ENCODE measurements at places on chromosomes 13 and 19.

- DNase-seq = no peak
Measured at GRCh38 chr19:1232652-1233072, 5.1 kb downstream of the CBARP start.

DNA sequence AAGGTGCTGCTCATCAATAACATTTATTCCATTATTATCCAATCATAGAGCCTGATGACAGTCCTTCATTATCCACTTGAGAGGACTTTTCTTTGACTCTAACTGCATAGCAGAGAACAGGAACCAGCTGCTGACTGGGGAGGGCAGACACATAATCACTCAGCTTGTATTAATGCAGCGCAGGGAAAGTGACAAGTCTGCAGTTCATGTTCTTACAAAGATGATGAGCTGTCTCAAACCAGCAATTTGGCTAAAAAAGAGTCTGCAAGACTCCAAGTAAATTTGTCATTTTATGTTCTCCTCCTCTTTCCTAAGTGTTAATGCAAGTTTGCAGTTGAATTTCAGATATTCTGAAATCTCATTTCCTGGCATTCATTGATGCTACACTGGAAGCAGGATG is 40.0 kb upstream of the CBY2 start:
- no peak for DNase-seq

- DNase-seq = no peak
Measured at GRCh38 chr13:25253702-25254101, 33.6 kb downstream of the MTMR6 start.

- peak; percentile 76 for DNase-seq
Measured at GRCh38 chr19:17488593-17489391, 18.5 kb downstream of the SLC27A1 start.

- no peak for DNase-seq
Measured at GRCh38 chr19:14181906-14182305, 24.1 kb downstream of the ADGRL1 start.

GRCh38 chr13:104984296-104984818 is 1551.1 kb downstream of the EFNB2 start:
- DNase-seq = peak; percentile 51

DNA sequence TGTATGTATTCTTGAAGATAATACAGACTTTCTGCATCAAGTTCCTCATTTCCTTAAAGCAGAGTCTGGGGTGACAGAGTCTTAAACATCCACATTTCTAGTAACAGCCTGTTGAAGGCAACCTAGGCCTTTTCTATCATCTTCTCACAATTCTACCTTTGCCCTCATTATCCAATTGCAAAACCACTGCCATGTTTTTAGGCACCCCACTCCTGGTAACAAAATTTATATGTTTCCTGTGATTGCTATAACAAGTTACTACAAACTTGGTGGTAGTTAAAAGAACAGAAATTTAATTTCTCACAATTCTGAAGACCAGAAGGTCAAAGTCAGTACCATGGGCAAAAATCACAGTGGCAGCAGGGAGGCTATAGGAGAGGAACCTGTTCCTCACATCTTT is 33.1 kb downstream of the TUBA3C start:
- DNase-seq = no peak

DNA sequence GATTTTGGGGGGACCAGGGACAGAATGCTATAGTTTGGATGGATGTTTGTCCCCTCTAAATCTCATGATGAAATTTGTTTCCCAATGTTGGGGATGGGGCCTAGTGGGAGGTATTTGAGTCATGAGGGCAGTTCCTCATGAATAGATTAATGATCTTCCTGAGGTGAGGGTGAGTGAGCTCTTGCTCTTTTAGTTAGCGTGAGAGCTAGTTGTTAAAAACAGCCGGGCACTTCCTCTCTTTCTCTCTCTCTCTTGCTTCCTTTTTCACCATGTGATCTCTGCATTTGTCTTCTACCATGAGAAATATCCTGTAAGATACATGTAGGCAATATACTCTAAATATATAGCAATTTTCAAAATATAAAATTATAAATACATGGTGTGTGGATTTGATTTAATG is 290.8 kb upstream of the PCDH9 start:
- DNase-seq = no peak

GRCh38 chr19:16377521-16377920 is 52.9 kb downstream of the KLF2 start:
- peak; percentile 30 for DNase-seq

- no peak for DNase-seq
Measured at GRCh38 chr19:15279326-15279904, 47.2 kb upstream of the EPHX3 start.

GRCh38 chr19:5022066-5022860 is 53.4 kb downstream of the KDM4B start:
- DNase-seq = no peak

DNA sequence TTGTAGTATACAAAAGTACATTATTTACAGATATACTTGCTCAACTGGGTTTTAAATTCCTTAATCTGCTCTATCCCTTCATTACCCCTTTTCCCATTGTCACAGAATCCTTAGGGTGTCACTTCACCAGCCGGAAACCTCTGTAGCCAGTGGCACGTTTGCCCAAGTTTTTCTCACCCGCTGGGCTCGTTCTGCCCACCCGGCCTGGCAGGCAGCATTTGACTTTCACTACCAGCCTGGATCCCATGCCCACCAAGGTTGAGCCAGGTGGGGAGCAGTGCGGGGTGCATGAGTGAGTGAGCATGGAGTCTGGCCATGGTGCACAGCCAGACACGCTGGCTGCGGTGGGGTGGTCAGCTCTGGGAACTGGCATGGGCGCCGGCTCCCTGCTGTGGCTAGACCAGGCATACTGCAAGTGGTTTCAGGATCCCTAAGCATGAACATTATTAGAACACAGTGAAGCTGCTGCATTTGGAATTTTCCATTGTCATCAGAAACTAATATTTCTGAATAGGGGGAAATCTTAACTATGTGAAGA is 98.3 kb downstream of the NALCN start:
- no peak for DNase-seq

GRCh38 chr19:48554385-48555091 is 2.6 kb downstream of the SULT2B1 start:
- no peak for DNase-seq

DNA sequence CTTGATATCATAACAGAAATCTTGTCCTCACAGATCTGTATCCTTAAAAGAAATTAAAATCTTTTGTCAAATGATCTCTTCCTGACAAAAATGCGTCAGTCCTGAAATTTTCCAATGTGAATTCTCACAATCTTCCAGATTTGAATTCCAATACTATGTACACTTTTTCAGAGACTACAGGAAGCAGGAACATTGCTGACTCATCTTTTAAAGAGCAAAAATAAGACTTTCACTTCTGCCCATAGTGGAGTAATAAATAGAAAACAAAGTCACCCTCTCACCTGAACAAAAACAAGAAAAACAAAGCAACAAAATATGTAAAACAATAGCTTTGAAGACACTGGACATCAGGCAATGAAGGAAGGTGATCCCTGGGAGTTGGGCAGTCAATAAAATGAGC is 167.0 kb upstream of the IPO5 start:
- no peak for DNase-seq

DNA sequence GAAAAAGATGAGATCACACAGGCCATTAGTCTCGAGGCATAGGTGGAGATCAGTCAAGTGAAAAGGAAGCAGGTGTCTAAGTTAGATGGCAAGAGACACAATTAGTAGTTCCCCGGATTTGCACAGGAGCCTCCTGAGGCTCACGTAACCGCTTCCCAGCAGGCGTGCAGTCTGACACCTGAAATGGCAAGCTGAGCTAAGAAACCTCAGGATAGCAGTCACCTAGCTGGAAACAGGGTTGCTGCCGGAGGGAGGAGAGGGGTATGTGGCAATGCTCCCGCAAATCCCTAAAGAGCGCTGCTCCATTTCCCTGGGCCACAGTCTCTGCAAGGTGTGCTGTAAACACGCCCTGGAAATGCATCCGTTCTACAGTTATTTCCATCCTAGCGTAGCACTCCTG is 1151.0 kb downstream of the DIAPH3 start:
- DNase-seq = no peak

DNA sequence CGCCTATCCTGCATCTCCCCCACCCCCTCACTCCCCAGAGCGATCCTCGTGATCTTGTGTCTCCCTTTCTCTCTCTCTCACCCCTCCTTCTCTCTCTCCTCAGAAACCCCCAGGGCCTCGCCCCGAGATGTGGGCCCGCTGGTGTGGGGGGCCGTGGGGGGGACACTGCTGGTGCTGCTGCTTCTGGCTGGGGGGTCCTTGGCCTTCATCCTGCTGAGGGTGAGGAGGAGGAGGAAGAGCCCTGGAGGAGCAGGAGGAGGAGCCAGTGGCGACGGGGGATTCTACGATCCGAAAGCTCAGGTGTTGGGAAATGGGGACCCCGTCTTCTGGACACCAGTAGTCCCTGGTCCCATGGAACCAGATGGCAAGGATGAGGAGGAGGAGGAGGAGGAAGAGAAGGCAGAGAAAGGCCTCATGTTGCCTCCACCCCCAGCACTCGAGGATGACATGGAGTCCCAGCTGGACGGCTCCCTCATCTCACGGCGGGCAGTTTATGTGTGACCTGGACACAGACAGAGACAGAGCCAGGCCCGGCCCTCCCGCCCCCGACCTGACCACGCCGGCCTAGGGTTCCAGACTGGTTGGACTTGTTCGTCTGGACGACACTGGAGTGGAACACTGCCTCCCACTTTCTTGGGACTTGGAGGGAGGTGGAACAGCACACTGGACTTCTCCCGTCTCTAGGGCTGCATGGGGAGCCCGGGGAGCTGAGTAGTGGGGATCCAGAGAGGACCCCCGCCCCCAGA is 12.8 kb upstream of the TOMM40 start:
- no peak for DNase-seq

DNA sequence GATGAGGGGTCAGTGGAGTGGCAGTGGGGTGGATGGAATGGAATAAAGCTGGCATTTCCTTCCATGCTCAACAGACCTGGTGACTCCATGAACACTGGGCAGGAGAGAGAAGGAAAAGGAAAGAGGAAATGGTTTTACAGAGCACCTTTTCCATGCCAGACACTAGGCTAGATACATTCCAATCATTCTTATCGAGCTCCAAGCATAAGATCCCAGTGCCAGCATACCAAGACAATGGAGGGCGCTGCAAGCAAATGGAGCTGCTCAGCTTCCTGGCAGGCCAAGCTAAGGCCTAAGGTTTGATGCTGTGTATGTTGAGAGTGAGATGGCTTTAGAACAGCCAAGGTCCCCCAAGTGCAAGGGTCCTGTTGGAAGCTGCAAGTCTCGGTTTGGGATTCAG is 113.2 kb downstream of the HSPH1 start:
- no peak for DNase-seq

- no peak for DNase-seq
Measured at GRCh38 chr13:92362717-92363116, 863.9 kb upstream of the GPC6 start.

- no peak for DNase-seq
Measured at GRCh38 chr13:31394506-31394905, 194.7 kb downstream of the B3GLCT start.

DNA sequence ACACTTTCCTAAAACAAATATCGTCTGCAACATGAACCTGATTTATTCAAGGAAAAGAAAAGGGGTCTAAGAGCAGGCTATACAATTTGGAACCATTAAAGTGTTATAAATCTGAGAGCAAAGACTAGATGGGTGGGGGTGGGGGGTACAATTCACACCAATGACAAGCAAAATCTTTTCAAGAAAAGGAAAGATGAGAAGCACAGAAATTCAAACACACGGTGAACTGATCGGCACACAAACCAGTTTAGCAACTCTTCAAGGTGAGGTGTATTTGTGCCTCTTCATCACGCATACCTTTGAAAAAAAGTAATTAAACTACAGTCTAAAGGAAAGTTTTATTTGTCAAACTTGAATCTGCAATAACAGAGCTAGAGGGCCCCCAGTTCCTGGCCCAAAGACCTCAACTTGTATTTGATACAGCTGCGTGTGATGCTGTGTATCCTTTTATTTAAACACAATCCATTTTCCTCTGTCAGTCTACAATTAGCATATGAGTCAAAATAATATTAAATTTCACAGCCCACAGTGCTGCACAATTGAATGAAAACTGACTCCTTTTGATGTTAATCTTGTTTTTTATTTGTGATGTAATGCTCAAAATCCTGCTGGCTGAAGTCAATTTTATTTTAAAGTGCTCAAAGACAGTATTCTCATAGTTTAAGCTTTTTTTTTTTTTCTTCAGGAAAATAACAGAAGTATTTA is 14.2 kb downstream of the EFNB2 start:
- no peak for DNase-seq

DNA sequence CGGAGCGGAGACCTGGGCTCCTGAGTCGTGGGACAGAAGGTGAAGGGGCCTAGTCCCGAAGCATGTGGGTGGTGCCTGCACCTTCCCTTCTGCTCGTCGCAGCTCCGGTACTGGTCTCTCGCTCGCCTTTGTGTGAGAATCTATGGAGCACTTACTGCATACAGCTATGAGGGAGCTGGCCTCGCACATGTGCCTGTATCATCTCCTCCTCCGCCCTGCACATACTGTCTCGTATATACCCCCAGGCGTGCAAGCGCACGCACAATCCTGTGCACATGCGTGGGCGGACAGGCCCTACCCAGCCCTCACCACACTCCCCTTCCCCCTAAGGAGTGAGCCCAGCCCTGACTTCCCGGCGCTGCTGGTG is 8.7 kb downstream of the PIK3R2 start:
- no peak for DNase-seq

GRCh38 chr13:99086267-99087097 is 108.6 kb upstream of the DOCK9 start:
- DNase-seq = peak; percentile 64
